ENCODE measurements at places on chromosomes 4 and X.

GRCh38 chr4:101326576-101326975 lies 20.8 kb downstream of the PPP3CA start:
- no peak for DNase-seq

GRCh38 chr4:181569553-181569952 lies 673.6 kb upstream of the TENM3 start:
- DNase-seq: peak; percentile 0

DNA sequence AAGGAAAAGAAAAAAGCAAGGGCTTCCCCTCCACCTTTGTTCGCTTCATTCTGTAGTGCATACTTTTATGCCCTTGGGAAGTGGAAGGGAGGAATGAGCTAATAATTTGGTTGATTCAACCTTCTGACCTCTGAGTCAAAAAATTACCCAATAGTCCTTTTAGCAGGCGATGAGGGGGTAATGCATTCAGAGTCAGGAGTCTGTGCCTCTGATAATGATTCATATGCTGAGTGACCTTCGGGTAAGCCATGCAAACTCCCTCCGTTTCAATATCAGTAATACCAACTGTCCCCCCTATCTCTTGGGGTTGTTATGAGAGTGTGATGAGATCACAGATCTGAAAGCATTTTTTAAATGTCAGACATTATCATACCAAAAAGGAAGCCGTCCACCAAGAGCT lies 41.6 kb upstream of the ACSL4 start:
- no peak for DNase-seq

DNA sequence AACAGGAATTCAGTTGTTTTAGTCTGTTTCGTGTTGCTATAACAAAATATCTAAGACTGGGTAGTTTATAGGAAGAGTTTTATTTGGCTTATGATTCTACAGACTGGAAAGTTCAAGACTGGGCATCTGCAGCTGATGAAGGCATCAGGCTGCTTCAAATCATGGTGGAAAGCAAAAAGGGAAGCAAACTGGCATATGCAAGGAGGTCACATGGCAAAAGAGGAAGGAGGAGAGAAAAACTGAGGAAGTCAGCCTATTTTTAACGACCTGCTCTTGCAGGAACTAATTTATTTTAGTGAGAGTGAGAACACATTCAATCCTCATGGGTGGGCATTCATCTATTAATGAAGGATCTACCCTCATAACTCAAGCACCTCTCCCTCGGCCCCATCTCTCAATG lies 363.1 kb upstream of the HS3ST1 start:
- no peak for DNase-seq

GRCh38 chr4:8250637-8251036 lies 18.9 kb upstream of the HTRA3 start:
- no peak for DNase-seq

DNA sequence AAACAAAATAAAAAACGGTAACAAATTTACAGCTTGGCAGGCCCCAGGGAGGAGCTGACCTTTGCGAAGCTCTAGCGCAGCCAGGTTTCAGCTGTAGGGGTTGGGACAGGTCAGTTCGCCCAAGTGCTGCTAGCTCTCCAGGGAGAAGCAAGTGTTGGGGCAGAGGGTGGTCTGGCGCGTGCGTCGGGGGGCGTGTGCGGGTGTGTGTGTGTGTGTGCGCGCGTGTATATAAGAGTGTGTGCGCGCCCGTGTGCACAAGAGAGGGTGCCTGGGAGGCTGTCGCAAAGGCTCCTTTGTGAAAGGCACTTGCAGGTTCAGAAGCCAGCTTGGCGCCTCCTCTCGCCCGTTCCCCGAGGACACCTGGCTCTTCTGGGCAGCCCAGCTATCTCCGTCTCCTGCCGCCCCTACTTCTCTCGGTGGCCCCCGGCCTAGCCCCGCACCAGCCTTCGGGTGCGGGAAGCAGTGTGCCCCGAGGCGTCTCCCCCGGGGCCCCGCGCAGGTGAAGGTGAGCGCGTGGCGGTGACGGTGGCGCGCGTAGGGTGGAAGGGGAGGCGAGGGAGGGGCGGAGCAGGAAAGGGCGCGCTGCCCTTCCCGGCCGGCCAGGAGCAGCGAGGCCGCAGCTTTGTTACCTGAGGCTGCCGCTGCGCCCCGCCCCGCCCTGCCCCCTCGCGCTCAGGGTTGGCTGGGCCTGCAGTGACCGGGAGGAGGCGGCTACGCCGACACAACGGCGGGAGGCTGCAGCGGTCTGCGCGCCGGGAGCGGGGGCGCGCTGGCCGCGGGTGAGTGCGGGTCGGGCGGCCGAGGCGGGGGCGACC lies at the start of gene FHDC1:
Gene FHDC1, plus strand, starts transcription at position 693 of the 815 bp plus-strand sequence. CDS start 6,735 bp downstream, outside the sequence.
- no peak for DNase-seq

DNA sequence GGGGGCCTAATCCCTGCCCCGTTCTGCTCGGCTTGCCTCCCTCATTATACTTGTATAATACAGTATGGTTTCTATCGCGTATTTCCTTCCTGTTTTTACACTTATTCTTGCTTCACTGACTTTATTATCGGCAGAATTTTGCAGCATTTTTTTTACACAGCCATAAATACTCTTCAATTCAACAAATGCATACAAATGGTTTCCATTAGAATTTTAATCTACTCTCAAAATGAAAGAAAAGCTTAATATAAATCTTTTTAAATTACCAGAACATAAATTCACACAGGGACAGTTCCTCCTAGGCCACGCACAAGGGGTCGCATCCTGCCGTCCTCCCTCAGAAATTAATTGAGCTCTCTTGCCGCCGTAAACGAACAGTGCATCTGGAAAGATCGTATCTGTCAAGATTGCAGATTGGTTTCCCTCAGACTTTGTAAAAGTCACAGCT lies 42.9 kb downstream of the DCTD start:
- DNase-seq: no peak

DNA sequence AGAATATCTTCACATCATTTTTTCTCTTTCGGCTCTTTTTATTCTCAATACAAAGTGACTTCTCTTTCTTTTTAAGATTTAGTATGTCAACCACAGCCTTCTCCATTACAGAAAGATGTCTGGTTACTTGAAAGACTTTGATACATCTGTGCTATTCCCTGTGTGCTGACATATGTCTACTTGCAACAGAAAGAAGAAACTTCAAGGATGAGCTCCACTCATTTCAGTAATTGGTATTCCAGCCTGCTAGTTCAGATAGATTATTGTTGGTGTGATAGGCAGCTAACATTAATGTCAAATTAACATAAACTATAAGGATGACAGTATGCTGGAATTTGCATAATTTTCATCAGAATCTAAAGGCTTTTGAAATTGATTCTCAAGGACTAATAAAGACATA lies 948.7 kb downstream of the PCDH18 start:
- DNase-seq: no peak

GRCh38 chr4:15149839-15150592 lies 147.7 kb downstream of the CPEB2 start:
- peak; percentile 39 for DNase-seq

DNA sequence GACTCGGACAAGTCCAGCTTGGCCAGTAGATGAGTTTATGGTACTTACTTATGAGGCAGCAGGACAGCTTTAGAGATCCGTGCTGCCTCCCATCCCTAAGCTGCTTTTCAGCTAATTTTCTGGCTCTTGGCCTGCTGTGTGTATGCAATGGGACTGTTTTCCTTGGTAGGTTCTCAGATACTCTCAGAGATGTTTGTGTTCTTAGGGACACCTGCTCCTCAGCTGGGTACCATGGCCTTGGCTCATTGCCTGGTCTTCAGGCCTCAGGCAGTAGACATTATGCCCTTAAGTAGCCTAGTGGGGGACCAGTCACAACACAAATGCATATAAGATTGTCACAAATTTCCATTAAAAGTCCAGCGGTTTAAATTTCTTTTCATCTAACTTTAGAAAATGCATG lies 688.0 kb downstream of the PCDH7 start:
- DNase-seq: no peak

DNA sequence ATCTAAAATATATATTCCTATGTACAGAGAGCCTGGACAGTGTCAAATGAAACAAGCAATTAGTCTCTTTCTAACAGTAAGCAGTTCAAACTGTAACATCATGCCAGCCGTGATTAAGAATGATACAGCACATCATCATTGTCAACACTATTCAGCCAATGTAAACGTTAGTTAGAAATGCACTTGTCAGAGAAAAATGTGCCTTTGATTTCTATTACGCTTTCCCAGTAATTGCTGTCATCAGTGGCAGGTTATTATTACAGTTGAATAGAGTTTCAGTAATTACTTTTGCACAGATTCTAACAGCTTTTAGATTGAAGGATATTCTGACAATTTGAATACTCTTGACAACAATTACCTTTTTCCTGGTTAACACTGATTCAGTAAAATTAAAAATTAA lies 1007.1 kb downstream of the SH3BGRL start:
- DNase-seq: no peak

DNA sequence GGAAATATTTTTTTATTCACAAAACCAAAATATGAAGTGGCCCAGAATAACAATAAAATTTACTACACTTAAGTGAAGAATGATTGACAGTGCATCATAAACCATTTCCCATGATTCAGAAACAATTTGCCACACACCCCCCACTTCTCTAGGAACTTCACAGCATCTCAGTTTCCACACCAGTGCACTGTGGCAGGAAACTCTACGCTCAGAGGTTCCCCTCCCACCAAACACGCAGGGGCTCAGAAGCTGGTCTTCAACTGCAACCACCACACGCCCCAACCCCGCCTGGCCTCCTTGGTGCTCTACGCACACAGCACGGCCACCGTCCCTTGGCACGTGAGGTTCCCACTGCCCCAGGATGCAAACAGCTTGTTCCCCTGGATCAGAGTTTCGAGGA lies 63.7 kb downstream of the ZFYVE28 start:
- no peak for DNase-seq

DNA sequence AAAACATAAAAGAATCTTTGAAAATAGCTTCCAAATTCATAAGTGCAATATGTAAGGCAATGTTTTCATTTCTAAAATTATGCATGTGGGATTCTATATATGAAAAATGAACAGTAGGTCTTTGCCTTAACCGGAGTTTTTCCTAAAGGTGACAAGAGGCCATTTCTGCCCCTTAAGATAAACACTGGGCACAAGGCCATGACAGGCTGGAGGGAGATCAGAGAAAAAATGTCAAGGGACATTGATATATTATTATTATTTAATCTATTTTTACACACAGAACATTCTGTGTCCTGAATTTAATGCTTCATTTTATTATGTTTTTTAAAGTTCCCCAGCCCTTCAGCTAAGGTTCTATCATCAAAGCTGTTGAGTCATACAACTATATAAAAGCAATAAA lies 118.8 kb downstream of the CHM start:
- no peak for DNase-seq

DNA sequence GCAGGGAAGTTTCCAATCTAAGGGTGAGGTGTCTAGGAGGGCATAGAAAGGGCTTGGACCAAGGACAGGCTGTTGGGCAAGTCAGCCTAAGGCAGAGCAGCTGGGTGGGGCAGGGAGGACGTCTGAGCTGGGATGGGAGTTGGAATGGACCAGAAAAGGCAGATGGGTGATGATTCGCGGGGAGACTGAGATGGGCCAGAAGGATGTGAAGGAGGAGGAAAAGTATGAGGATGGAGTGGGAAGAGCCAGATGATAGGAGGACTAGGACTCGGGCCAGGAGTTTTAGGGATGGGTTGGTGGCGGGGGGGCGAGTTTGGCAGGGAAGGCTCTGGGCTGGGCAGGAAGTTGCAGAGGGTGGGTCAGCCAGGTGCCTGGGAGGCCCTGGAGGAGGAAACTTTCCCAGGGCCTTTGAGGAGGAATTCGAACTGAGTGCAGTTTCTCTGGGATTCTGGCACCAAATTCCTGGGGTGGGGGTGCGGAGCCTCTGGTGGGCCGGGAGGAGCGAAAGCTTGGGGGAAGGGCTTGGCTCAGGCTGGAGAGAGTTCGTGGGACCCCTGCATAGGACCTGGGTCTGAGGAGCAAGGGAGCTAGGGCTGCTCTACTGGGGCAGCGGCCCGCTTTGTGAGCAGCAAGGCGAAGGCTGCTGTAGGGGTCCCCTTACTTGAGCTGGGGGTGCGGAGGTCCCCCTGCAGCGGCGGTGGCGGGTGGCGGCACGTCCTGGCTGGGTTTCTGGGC lies 8.7 kb upstream of the TIMP1 start:
- DNase-seq: no peak

DNA sequence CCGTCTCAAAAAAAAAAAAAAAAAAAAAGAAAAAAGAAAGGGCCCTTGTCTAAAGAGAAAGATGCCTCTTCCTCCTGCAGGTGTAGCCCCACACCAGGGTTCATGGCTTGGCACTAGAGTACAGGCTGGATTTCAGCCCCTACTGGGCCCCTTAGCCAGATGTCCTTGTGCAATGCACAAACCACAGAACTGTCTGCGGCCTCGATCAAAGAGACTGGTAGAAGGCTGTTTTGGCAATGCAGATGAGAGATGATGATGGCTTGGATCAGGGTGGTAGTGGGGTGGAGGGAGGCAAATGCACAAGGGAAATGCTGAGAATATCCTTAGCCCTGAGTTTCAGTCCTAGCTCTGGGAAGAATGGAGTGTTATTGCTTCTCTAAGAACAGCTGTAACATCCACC lies 26.5 kb upstream of the TSR2 start:
- no peak for DNase-seq

- no peak for DNase-seq
Observed at GRCh38 chr4:47444031-47444430, 19.5 kb downstream of the COMMD8 start.

DNA sequence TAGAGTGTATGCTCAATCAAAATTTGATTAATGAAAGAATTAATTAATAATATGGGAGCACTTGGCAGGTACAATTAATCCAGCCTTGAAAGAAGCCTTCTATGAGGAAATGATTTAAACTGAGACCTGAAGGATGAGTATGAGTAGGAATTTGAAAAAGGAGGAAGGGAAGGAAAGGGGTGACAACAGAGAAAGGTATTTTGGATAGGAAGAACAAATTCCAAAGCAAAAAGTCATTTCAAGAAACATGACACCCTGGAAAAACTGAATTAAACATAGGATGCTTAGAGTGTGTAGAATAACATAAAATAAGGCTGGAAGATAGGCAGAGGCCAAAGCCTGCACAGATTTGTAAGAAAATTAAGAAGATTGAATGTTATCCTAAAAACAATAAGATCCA lies 29.6 kb downstream of the PHOX2B start:
- DNase-seq: no peak

GRCh38 chr4:1723131-1723801 lies 1.9 kb downstream of the TACC3 start:
- DNase-seq: no peak

GRCh38 chr4:20496068-20496467 lies 204.2 kb upstream of the PACRGL start:
- DNase-seq: no peak

- DNase-seq: no peak
Observed at GRCh38 chr4:7691982-7692381, 247.7 kb downstream of the AFAP1 start.

DNA sequence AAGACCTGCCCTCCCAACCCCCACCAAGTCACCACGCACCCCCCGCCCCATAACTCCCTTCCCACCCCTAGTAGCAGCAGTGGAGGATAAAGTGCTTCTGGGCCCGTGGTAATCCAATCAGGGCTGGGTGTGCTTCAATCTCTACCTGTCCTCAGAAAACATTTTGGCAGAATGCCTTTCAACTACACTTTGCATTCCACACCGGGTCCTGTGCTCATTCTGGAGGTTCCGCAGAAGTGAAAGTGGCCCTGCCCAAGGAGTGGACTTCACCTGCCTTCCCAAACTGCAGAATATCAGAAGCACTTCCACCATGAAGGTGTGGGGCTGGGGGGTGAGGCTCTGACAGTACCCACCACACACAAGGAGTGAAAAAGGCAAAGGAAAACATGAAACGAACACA lies 322.3 kb downstream of the DHX15 start:
- DNase-seq: no peak

Data from kidney capillary endothelial cell (primary cell).